ENCODE measurements at places on chromosomes 1 and 21.
A peak's percentile ranks its signal among the peaks of the same experiment; 100 is the strongest.

DNA sequence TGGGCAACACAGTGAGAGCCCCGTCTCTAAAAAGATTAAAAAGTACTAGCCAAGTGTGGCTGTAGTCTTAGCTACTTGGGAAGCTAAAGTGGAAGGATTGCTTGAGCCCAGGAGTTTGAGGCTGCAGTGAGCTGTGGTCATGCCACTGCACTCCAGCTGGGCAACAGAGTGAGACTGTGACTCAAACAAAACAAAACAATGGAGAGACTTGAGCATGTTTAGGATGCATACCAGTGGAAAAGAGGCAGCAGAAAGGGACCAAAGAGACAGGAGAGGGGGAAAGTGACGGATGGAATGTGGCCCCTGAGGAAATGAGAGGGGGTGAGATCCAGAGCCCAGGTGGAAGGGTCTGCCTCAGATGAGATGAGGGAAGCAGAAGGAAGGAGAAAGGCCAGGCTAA is 358.9 kb downstream of the RPS6KC1 start:
- DNase-seq: no peak

DNA sequence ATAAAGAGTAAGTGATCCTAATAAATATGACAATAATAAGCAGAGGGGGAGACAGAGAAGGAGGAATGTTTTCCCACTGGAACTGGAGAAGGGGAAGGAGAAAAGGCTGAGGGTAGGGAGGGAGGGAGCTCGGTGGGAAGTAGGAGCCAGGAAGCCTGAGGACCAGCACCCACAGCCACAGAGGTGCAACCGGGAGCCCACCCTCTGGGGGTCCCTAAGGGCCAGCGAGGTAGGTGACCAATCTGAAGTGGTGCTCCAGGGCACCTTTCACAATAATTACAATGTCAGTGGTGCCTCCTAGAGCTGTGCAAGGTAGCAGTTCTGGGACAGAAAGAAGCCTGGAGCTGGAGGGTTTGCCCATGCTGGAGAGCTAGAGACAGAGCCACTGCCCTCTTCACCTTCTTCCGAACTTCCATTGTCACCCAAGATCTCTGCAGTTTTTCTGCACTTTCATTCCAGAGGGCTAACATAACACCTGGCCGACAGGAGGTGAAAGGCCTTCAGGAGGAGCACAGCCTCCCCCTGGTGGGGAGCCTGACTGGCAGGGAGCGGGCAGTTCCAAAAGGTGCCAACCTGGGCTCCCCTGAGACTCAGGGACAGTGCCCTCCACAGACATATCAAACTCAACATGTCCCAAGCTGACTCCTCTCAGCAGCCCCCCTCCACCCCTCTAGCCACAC is 4.1 kb upstream of the AHCYL1 start:
- no peak for DNase-seq

DNA sequence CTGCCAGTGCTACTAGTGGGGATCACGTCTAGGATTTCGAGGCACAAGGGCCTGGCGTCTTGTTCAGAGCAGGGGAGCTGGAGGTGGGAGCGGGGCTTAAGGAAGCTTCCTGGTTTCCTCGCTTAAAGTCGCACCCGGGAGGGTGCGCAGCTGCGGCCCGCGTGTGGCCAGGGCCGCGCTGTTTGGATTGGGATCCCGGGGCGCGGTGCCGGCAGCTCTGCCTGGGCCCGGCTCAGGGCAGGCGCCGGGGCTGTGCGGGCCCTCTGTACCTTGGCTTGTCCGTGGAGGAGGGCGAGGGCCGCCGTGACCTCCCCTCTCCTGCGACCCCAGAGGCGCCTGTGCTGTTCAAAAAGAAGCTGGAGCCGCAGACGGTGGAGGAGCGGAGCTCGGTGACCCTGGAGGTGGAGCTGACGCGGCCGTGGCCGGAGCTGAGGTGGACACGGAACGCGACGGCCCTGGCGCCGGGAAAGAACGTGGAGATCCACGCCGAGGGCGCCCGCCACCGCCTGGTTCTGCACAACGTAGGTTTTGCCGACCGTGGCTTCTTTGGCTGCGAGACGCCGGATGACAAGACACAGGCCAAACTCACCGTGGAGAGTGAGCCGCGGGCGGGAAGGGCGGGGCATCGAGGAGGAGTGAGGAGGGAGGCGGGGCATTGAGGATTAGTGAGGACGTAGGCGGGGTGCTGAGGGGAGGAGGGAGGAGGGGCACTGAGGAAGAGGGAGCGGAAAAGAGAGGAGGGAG is 67.8 kb downstream of the OBSCN start:
- peak; percentile 92 for DNase-seq

- no peak for DNase-seq
Measured at GRCh38 chr1:232788235-232788872, 16.9 kb upstream of the MAP10 start.

DNA sequence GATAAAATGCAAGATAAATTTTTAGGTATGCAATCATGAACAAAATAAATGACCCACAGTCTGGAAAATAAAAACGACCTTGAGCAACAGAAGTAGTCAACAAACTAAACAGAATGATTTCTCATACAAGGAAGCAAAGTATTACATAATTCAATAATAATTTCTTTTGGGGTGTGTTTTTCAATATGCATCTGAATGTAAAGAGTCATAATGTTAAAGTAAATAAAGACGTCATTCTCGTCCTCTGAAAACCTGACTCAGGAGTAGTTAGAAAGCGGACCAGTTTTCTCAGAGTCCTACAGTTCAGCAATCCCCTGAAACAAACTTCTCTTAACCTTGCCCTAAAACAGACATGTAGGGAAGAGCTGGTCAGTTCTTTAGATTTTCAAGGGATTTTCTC is 18.6 kb downstream of the CDC42BPA start:
- DNase-seq: no peak

Measured in activated CD4-positive, alpha-beta T cell treated with anti-CD3 and anti-CD28 coated beads, Interleukin-2, Interleukin-4, amounts not matched to agents 100 ng/mL and 50 ng/mL, durations not matched to agents 16 hours and 8 hours (primary cell).